ENCODE measurements at places on chromosomes 7 and 10.

DNA sequence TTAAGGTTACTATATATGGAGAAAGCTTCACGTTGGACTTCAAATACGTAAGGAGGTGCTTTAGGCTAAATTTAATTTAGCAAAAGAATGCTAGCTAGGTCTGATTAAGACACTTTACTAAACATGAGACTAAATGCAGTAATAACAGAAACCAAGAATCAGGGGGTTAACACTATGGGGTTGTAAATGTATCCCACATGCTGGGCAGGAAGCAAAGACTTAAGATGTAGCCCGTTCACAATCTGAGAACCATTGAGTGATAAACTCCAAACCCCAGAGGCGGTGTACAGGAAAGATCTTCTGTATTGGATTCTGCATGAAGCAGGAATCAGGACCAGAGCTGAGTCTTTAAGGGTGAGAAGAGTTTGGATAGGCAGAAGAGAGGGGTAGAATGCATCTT, 60.4 kb downstream of the FZD1 start:
- no peak for DNase-seq

- DNase-seq: no peak
These were observed 13.4 kb downstream of the LRRC18 start for GRCh38 chr10:48926255-48926654.

GRCh38 chr10:103574097-103575061, 80.9 kb downstream of the NEURL1 start:
- DNase-seq: no peak

DNA sequence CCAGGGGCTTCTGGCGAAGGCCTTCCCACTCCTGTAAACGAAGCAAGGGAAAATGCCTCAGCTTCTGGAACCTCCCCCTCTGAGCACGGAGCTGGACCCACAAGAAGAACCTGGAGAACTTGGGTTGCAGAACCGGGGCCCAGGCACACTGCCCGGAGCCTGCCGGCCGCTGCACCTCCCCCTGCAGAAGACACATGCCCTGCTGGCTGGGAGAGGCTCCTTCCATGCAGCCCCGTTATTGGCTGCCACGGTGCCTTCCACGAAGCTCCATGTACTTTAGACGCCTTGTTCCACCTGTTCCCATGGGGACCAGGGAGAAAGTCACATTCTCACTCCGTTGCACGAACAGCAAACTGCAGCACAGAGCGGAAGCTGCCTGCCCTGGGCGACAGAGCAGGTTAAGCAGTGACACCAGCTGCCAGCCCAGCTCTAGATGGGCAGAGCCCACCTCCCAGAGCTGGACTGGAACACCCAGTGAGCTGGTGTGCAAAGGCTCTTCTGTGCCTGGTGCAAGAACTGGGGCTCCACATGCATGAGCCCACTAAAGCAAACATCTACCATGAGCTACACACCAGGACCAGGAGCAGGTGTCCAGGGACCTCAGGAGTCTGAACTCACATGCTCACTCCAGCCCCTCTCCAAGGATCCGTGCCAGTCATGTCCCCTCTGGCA, 70.1 kb downstream of the TNS3 start:
- DNase-seq: no peak

GRCh38 chr7:47715631-47716068, 133.7 kb upstream of the TNS3 start:
- DNase-seq: no peak

DNA sequence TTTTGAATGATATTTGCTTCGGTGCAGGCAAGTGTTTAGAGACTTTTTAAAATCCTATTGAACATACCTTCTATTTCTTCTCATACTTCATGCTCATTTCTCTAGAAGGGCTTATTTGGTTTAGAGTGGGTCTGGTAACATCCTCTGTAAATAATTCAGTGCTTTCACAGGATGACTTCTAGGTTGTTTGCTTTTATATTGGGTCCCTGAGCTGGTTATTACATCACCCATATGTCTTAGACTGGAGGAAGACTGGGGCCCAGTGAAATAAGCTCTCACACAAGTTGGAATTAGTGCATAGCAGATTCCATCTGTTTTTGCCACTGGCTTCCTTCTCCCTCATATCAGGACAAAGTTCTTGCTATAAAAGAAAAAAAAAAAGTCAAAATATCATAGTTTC, 6.5 kb downstream of the SUPV3L1 start:
- no peak for DNase-seq

DNA sequence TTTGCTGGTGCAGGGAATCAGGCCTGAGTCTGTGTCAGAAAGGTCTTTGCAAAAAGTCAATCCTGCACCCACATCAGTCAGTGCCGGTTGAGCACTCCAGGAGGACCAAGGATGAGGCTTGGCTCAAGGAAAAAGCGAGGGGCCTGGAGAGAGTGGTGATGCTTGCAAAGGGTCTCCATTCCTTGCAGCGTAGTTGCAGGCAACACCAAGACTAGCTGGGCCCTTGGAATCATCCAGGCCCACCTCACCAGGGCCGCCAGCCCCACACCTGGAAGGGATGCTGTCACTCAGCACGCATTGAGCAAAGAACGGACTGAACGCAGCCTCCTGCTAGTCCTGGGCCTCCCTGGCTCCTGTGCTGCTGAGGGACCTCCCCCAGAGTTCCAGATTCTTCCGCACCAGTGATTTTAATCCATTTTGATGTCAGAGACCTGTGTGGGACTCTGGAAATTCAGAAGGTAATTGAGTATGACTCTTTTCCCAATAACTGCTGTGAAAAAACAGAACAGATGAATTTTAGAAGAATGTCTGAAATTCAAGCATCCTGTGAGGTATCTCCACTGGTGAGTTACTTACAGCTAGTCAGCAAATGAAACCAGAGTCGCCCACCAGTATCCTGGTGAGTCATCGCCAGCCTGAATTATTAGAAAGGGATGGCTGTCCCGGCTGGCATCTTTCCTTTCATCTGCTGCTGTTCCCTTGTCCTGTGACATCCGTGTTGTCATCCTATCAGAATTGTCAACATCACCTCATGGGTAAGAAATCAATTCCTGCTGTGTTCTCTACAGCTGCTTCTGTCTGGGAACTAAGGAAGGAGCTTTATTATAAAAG, 150.8 kb upstream of the NPS start:
- no peak for DNase-seq

- DNase-seq: no peak
These were observed 227.1 kb downstream of the FANK1 start for GRCh38 chr10:126123466-126123865.

DNA sequence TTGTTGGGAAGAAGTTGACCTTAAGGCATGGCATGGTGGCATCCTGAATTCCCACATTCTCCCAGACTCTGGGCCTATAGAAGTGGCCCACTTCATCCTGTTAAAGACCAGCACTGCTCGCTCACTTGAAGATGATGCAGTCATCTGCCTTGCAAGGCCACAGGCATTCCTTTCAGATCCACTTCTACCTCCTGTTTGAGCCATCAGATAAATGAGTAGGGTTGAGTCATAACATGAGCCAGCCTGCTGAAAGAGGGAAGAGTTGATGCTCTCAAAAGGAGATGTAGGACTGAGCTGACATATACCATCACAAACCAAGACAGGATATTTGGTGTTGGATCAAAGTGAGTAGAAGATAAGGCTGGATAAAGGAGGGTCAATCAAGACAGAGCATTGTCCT, 1.5 kb upstream of the EBLN1 start:
- no peak for DNase-seq

GRCh38 chr7:127890726-127891125, 140.5 kb downstream of the LRRC4 start:
- DNase-seq: no peak

- no peak for DNase-seq
These were observed 43.9 kb downstream of the PNLIPRP2 start for GRCh38 chr10:116664631-116665030.

DNA sequence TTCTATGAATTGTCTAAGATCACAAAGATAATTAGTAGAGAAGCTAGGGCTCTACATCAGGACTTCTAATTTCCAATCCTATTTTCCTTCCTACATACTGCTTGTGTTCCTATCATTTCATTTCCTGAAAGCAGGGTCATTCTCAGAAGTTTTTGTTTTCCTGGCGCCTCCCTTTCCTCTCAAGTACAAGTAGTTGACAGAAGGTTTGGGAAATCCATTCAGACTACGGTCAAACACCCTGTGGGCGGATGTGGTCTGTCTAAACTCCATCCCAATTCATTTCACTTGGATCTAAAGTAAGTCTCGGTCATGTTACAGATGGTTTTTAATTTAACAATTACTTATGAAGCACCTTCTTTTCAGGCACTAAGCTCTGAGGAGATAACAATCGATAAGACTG, 221.4 kb downstream of the MTERF1 start:
- no peak for DNase-seq

DNA sequence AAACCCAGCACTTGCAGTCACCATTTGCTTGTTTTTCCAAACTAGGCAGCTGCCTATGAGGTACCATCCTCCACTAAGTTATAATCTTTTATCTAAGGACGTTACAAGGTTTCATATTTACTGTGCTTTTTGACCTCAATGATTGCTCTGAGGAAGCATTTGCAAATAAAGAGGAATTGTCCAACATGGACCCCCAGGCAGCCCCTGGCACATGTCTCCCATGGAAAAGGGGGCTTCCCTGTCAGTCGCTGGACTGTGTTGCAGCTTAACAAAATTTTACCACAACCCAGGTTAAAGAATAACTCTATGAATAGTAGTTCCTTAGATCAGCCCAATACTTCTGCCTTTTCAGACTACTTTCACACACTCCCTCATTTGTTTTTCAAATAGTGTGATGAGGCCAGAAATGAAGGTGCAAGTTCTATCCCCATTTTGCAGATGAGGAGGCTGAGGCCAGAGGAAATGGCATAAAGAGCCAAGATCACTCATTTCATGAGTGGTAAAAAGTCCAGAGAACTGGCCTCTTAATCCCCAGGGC, 52.8 kb upstream of the ZPBP start:
- DNase-seq: no peak

- DNase-seq: no peak
These were observed 1073.5 kb upstream of the LRRN3 start for GRCh38 chr7:110017405-110017804.

- DNase-seq: no peak
These were observed 21.3 kb downstream of the AVL9 start for GRCh38 chr7:32516551-32517100.

DNA sequence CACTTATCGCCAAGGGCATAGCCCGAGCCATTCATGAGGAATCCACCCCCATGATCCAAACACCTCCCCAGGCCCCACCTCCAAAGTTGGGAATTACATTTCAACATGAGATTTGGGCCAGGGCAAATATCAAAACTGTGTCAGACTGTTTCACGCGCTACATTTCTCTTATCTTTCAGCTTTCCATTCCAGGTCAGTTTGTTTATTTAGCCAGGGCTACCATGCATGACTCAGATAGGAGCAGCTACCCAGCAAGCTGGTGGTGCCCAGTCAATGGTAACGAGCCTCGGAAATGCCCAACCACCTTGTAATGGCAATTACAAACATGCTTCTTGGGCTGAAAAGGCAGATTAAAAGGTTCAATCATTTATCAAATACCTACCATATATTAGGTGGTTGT, 43.6 kb upstream of the BAMBI start:
- DNase-seq: no peak

DNA sequence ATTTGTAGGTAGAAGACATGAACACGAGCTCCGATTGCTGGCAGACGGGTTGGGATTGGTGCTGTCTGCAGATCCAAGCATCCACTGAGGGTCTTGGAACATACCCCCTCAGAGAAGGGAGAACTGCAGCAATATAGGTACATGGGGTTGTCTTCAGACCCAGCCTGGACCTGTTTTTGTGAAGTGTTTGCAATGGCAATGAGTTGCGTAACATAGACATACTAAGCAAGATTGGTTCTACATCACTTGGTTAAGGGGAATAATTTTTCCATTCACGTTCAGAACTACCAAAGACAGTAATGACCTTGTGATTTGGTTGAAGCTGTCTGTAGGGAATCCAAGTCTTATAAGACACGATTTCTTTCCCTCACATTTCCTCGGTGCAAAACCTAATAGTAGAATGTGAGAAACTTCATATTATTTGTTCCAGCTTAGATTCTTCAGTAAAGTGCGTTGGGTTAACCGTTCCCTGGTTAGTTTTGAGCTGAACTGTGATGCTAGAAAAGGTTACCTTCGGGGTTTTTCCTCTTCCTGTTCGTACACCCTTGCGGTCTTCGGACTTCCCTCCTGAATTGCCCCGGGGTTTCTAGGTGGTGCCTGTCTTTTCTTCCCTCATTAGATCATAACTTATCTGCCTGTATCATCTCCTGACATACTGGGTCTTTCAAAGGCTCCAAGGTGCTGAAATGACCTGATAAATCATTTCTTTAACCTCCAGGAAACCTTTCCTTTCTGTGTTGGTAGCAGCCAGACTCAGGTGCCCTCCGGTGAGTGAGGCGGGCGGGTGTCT, 14.4 kb downstream of the PROSER2 start:
- no peak for DNase-seq

- no peak for DNase-seq
These were observed 128.8 kb downstream of the LHPP start for GRCh38 chr10:124590216-124591122.

DNA sequence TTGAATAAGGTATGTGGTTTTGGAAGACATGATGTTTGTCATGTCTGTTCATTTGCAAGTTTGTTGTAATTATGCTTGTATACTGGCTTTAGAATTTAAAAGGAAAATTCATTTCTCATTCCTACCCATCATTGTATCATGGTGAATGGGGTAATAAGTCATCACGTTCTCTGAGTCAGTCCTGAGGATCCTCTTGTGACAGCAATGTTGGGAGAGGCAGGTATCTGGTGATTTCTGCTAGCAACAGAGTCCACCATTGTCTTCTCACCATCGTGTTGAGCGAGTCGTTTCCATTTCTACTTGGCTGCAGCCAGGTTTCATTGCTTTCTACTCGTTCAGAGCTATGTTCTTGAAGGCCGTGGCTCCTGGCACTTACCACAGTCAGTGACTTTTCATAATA, 16.3 kb downstream of the CUL1 start:
- DNase-seq: no peak

GRCh38 chr7:155181768-155182167, 111.6 kb downstream of the HTR5A start:
- no peak for DNase-seq

GRCh38 chr7:80027611-80028173, 106.9 kb upstream of the GNAI1 start:
- no peak for DNase-seq

GRCh38 chr7:102814025-102814471, 65.2 kb downstream of the FAM185A start:
- DNase-seq: no peak

DNA sequence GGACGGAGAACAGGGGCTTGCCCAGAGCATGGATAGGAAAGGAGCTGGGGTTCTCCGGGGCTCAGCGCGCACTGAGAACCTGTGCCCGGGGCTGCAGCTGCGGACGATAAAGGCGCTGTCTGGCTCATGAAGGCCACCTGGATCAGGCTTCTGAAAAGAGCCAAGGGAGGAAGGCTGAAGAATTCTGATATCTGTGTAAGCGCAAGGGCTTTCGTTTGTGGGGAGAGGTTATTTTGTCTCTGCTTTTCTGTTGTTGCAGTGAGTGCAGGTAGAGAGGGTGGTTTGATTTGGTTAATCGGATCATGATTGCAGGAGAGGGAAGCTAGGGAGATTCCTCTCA, 250.5 kb downstream of the NSUN6 start:
- no peak for DNase-seq

GRCh38 chr7:75638594-75639070, 100.1 kb downstream of the HIP1 start:
- no peak for DNase-seq
